Uterus (tissue), 4 donors: ENCODE measurements at places on chromosomes 11 and 22.

- DNase-seq, result no peak
Observed at GRCh38 chr22:21571679-21572078, 4.2 kb downstream of the UBE2L3 start.

DNA sequence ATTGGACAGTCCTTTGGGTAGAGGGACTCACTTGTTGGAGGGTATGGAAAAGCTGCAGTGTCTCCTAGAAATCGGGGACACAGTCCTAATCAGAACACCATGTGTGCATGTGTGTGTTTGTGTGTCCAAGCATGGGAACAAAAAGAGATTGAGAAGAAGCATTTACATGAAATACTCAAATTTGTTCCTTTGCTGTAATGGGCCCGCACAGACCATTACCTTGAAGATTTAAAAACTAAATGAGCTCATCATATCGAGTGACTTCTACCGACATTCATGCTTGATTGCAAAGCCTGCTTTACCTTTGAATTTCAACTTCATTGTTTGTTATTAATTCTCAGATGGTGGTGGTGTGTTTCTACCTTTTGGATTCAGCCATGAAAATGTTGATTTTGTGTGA lies 106.9 kb downstream of the ZBTB16 start:
- no peak for DNase-seq

DNA sequence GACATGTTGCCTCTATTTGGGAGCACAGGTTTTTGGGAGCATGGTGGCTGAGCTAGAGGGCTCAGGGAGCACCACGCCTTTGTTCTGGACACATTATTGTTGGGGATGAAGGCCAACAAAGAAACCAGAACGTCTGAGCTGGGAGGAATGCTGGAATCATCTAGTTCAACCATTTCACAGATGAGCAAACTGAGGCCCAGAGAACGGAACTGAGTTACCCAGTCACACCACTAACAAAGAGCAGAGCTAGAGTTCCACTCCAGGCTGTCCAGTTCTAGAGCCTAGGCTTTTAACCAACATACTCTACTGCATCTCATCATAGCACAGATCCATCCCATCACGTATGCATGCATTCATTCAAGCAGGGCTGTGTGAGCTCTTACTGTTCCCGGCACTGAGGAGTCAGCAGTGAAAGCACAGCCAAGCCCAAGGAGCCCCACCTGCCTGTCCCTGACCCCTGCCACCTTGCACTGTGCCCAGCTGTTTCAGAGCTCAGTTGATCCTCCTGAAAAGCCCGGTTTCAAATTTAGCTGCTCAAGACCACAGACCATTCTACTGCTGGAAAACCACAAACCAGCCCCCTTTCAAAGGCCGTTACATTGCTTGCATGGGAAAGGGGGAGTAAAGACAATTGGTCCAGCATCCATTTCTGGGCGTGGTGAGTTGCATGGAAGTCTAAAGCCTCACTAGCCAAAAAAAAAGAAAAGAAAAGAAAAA lies 16.9 kb upstream of the TCF20 start:
- no peak for DNase-seq

DNA sequence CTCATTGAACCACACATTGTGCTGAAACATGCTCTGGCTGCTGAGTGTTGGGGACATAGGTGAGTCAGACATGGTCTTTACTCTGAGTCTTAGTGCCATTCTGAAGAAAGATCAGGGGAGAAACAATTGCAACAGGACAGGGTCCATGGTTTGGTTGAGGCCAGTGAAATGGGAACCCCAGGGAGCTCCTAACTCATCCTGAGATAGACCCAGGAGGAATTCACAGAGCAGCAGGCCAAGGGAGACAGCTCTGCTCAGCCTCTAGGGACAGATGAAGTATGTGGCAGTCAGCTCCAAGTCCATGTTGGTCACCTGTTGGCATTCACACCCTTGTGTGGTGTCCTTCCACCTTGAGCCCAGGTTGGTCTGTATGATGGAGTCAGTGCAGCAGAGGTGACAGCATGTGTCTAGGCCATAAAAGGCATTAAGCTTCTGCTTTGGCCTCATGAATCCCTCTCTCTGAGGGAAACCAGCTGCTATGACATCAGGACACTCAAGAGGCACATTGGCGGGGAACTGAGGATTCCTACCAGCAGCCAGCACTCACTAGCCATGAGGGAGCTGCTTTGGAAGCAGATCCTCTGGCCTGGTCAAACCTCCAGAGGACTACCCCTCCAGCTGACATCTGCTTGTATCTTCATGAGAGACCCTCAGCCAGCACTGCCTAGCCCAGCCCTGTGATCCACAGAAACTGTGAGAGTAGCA lies 50.3 kb upstream of the MYEOV start:
- no peak for DNase-seq

GRCh38 chr11:102251423-102251822 lies 65.9 kb upstream of the BIRC3 start:
- DNase-seq, result no peak

DNA sequence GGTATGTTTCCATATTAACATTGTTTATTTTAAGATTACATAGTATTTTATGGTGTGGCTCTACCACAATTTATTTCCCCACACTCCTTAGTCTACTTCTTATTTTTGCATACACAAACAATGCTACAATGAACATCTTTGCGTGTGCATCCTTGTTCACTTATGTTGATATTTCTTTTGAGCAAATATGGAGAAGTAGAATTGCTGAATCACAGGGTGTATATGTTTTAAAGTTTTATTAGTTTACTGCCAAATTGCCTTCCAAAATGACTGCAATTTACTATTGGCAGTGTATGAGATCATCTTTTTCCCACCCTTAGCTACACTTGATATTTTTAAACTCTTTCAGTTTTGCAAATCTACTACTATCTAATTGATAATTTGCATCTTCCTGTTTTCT lies 38.7 kb upstream of the FAR1 start:
- no peak for DNase-seq

DNA sequence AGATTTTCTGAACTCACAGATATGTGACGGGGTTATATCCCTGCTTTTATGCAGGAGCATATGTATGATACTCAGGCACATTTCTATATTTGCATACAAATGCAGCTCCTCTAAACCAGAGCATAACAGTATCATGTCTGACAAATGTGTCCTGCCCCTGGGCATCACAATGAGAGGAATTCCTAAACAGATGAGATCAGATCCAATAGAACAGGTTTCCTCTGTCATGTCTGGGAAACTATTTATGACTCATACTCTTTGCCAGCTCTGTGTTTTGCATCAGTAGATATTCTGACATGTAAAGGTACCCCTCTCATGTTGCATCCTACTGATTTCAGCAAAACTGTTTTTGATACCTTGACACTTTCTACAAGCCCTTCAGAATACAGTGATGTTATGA lies 29.4 kb downstream of the SYT9 start:
- no peak for DNase-seq

DNA sequence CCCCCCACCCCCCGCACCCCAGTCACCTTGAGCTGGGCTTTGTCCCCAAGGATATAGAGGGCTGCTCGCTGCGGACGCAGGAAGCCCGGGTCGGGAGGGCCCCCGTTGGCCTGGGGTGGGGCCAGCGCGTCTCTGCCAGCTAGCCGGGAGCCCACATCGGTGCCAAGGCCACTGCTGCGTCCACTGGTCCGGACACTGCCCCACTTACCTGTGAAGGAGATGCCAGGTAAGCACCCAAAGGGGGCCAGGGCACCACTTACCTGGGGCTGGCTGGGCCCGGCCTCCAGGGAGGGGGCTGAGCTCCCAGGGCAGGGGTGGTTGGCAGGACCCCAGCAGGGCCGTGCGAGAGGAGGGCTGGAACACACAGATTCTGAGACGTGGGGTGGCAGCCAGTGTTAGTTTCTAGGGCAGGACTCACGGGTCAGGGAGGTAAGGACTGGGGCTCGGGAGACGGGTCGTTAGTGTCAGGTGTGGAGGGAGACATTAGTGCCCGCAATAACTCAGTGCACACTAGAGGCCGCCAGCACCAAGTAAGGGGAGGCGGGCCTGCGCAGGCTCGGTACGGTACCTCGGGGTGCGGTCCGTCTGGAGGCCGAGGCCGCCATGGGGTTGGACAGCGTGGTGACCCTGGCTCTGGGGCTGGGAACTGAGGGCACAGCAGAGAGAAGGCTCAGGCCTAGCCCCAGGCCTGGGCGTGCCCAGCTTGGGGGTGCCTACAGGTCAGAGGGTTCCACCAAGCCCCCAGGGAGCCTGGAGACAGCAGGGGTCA lies 18.2 kb downstream of the SBF1 start:
- no peak for DNase-seq
